ENCODE measurements at places on chromosomes 5 and 9.

GRCh38 chr5:156477196-156477595 lies 150.2 kb downstream of the SGCD start:
- ATAC-seq, result no peak

DNA sequence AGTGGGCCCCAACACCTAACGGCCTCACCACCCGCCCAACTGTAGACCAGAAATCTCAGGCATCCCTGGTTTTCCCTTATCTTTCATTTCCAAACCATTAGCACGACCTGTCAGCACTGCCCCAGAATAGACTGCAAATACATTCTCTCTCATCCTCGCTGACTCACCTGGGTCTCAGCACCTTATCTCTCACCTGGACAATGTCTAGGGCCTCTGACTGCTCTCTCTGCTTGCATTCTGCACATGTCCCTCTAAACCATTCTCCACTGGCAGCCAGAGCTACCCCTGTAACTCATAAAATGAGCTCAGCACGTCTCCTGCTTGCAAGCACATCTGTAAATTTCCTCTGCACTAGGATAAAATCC lies 12.7 kb downstream of the CKMT2 start:
- ATAC-seq, result no peak

DNA sequence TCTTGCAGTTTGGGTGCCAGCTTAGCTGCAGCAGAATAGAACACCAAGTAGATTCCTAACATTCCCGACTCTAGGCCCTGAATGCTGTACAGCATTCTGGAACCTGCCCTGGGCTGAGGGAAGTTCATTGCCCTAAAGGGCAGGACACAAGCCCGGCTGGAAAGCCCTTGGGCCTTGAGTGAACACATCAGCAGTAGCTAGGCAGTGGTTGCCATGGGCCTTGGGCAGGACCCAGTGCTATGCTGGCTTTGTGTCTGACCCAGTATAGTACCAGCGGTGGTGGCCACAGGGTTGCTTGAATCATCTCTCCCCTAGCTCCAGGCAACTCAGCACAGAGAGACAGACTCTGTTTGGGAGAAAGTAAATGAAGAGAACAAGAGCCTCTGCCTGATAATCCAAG lies 137.8 kb downstream of the AGTPBP1 start:
- no peak for ATAC-seq

DNA sequence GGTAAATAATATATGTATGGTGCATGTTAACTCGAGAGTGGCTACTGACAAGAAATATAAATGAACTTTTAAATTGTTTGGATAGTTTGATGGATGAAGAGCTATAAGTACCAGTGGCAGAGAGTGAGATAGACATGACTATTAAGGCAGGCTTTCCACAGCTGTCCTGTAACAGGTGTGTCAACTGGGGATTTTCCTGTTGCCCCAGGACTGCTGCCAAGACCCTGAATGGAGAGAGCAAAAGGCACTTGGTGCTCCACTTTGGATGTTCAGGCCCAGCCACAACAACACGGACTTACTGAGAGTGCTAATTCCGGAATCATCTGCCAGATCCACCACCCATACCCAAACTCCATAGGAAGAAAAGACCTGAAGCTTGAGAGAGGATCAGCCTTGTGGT lies 215.1 kb downstream of the SEC61B start:
- ATAC-seq, result no peak

- ATAC-seq, result no peak
Measured at GRCh38 chr5:75622564-75622963, 11.3 kb downstream of the ANKDD1B start.
